ENCODE measurements at places on chromosomes 5 and 9.

GRCh38 chr9:5633243-5633642 is 4.3 kb downstream of the RIC1 start:
- DNase-seq, result no peak

DNA sequence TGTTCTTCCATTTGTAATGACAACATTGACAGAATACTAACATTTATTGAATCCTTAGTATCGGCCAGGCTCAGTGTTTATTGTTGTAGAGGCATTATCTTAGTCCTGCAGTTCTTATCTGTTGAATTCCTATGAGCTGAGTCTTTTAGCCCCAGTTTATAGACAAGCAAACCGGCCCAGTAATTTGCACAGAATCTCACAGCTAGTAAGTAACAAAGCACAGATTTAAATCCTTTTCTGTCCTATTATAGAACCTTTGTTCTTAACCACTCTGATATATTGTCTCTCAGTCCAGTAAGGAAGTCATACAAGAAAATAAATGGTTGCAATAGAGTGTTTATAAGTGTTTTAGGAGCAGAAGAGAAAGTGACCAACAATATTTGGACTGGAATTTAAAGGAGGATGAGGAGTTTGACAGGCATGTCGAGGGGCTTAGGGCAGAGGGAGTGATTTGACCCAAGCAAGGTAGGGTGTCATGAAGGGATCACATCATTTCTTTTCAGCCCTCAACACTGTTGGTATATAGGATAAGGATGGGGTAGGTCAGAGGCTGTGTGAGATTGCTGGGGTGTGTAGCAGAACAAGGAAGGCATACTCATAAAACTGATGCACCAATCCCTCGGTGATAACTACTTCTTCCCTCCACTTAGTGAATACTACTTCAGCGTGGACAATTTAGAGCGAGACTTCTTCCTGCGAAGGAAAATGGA is 39.5 kb downstream of the LARP1 start:
- DNase-seq, result no peak

- DNase-seq, result no peak
Observed at GRCh38 chr9:106704056-106704615, 158.8 kb upstream of the ZNF462 start.

DNA sequence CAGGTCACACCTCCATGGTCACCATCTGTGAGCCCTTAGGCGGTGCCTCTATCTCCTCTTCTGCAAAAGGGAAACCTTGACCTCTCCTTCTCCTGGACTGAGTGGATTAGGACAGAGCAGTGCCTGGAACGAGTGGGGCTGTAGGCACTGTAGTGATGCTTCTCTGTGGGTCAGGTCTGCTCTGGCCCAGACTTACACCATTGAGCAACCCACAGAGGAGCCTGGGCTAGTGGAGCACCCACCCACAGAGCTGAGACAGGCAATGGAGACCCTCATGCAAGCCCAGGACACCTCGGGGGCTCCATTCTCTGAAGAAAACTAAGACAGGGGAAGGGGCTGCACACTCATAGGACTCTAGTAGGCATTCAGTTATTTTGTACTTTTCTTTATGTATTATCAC is 400.6 kb downstream of the GADD45G start:
- no peak for DNase-seq

- DNase-seq, result no peak
Observed at GRCh38 chr9:93320591-93321219, 130.8 kb upstream of the FAM120A start.

Measured in left renal pelvis (tissue), 4 donors.